ENCODE measurements at places on chromosomes 3 and 15.

DNA sequence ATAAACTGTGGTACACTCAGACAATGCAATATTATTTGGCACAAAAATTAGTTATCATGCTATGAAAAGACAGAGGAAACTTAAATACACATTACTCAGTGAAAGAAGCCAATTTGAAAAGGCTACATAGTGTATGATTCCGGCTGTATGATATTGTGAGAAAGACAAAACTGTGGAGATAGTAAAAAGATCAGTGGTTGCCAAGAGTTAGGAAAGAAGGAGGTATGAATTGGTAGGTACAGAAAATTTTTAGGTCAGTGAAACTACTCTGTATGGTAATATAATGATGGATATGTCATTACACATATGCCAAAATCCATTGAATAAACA, 458.8 kb upstream of the CBLB start:
- DNase-seq = no peak

- DNase-seq = no peak
Measured at GRCh38 chr3:174276826-174277225, 582.3 kb upstream of the NAALADL2 start.

DNA sequence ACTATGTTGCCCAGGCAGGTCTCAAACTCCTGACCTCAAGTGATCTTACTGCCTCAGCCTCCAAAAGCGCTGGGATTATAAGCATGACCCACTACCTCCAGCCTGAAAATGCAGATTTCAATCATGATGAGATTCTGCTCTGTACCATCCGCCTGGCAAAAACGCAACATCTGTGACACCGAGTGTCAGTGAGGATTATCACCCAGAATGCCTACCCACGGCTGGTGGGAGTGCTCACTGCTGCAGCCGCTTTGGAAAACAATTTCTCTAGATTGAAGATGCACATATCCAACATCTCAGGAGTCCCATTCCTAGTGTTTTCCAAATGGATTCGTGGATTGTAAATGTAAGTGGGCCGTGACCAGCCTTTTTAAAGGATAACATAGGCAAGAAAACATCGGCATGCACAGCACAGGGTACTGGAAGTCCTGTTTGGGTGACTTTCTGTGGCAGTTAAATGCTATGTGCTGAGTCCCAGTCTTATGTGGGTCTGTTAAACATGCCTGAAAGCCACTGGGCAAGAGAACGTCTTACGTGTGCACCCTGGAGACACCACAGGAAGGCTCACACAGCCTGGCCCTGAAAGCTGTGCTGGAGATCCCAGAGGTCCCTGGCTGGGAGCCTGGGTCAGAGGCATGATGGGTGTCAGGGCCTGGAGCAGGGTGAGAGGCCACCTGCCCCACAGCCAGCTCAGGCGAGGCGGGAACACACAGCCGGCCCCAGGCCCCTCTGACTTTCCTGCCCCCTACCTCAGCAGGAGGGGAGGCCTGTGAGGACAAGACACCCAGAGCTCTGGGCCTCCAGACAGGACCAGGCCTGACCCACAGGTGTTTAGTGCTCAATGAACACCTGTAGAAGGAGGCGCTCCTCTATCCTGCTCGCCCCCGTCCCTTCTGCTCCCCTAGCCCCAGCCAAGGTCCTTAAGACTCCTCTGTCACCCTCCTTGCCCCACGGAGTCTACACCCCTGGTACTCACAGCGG, 918 bp downstream of the PRSS50 start:
- DNase-seq = no peak

GRCh38 chr3:13119471-13120220, 46.4 kb upstream of the IQSEC1 start:
- no peak for DNase-seq

- DNase-seq = no peak
Measured at GRCh38 chr15:72902245-72902918, 118.8 kb upstream of the ADPGK start.

DNA sequence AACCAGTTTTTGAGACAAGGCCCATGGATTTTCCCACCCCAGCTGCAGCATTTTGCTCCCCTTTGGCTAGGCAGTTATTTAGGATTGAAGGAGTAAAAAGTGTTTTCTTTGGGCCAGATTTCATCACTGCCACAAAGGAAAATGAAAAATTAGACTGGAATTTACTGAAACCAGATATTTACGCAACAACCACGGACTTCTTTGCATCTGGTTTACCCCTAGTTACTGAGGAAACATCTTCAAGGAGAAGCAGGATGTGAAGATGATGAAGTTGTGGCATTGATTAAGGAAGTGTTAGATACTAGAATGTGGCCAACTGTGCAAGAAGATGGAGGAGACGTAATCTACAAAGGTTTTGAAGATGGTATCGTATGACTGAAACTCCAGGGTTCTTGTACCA, 165.2 kb upstream of the MYRIP start:
- DNase-seq = no peak

DNA sequence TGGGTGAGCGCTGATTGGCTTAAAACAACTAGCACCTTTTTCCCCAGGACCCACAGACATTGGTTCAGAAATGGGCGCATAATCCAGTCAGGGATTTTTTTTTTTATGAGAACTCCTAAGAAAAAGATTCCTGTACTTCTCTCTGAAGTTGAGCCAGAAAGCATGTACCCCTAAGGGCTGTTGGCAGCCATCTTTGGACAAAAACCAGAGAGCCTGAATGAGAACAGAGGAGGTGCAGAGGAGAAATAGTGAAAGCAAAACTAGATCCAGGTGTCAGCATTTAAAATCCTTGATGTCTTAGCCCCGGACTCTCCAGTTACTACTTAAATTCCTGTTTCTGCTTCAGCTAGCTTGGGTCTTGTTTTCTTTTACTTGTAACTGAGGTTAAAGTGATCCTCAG, 1.9 kb upstream of the SLC27A2 start:
- no peak for DNase-seq

DNA sequence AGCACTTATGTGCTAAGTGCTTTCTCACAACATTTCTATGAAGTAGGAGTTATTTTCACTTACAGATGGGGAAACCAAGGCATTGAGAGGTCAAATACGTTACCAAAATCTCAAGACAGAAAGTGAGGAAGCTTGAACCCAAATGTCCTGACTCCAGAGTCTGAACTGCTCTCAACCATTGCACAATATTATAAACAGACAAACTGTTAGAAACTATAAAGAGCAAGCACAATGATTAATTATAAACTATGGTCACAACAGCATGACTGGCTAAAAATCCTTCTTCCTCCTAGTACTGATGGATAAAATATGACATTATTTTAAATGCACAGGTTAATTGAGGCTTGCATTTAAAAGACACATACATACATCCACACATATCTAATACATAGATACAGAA, 77.9 kb upstream of the ASB14 start:
- DNase-seq = no peak

GRCh38 chr3:167718582-167718981, 16.1 kb downstream of the PDCD10 start:
- no peak for DNase-seq

DNA sequence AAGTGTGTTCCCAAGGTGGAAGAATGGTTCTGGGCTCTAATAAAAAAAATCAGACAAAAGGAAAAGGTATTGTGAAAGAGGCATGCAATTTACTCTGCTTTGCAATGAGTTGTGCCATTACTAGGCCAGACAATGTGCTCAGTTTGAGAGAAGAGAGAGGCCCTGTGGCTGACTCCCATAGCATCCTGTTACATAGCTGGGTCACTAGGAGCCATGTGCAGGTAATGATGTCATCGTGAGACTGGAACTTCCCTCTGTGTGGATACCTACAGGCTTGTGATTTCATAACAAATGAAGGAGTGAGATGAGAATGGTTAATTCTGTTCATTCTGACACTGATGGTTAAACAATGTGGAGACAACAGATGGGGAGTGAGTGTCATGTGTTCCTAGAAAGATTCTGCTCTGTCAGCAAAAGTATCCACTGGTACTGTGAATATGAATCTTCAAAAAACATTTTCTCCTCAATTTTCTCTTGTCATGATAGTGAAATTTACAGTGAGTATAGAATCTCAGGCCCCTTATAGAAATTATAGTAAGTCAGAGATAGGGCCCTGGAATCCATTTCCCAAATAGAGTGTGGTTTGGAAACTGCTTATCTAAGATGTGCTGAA, 648.7 kb upstream of the DPPA4 start:
- DNase-seq = no peak

GRCh38 chr3:52930748-52931147, 33.4 kb upstream of the STIMATE start:
- no peak for DNase-seq

DNA sequence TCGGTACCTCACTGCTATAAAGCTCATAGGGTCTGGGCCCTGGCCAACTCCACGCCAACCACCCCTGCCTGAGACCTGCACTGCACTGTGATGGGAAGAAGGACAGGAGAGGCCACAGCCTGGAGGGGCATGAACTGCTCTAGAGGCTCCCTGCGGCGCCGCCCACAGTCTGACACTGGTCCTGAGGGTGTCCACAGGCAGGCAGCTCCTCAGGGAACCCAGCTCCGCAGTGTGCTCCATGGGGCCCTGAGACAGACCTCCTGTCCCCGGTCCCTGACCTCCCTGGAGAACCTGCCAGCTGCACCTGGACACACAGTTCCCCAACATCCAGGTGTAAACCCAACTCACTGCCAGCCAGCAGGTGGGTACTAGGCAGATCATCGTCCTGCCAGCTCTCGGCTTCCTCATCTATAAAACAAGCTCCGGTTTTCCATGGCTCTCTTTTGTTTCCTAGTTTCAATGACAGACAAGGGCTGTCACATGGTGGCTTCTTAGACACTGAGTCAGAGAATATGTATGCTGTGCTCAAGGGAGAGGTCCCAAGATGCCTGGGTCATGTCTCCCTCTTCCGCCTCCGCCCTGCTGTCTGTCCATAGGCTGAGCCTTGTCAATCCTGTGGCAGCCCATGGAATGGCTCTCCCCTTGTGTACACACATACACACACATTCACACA, 5.1 kb upstream of the HAPLN3 start:
- DNase-seq = no peak

GRCh38 chr3:88713233-88713691, 394.2 kb upstream of the EPHA3 start:
- no peak for DNase-seq

- no peak for DNase-seq
Measured at GRCh38 chr3:24315971-24316370, 178.7 kb downstream of the THRB start.

GRCh38 chr3:161038725-161039124, 66.4 kb downstream of the B3GALNT1 start:
- no peak for DNase-seq

- DNase-seq = no peak
Measured at GRCh38 chr3:148333091-148333490, 364.6 kb upstream of the AGTR1 start.

- DNase-seq = no peak
Measured at GRCh38 chr3:192844486-192844765, 73.2 kb downstream of the MB21D2 start.

- no peak for DNase-seq
Measured at GRCh38 chr3:66396161-66396760, 104.6 kb downstream of the LRIG1 start.

DNA sequence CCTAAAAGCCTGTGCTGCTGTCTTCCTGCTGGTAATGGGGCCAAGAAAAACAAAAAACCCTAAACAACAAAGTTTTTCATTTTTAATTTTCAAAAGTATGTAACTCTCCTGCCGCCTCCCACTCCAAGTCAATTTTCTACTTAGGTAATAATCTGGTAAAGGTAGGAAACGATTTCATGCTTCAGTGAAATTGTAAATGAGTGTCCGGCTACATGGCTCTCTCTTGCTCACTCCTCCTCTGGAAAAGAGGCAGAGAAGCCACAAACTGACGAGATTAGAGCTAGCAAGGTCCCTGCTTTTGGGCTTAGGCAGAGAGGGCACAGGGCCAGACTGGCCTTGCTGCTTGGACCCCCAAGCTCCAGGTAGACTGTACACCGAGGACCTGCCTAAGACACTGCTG, 23.5 kb downstream of the KLHL25 start:
- DNase-seq = no peak

- DNase-seq = no peak
Measured at GRCh38 chr3:32431481-32431880, 39.8 kb downstream of the CMTM7 start.

DNA sequence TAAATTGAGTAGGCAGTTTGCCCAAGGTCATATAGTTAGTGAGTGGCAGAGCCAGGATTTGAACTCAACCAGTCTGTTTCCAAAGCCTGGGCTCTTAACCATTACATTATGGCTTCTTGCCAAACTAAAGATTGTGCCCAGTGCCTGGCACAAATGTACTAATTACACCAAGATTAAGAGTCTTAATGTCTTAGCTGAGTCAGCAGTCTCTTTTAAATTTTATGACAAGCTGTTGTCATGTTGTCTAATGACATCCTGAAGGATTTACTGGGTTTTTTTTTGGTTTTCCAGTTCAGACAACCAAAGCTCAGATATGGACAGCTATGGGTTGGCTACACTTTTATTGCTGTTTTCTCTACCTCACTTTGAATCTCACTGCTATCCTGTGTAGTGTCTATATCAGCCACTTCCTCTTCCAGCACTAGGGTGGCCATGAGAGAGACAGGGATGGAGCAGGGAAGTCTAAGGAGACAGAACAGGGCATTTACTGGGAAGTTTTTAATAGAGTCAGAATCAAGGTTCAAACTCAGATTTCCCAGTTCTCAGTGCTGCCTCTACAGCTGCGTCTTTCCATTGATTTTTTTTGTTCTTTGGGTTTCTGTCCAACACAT, 10.5 kb downstream of the FBXL2 start:
- DNase-seq = no peak

GRCh38 chr3:112651071-112651470, 10.1 kb upstream of the CCDC80 start:
- DNase-seq = no peak

DNA sequence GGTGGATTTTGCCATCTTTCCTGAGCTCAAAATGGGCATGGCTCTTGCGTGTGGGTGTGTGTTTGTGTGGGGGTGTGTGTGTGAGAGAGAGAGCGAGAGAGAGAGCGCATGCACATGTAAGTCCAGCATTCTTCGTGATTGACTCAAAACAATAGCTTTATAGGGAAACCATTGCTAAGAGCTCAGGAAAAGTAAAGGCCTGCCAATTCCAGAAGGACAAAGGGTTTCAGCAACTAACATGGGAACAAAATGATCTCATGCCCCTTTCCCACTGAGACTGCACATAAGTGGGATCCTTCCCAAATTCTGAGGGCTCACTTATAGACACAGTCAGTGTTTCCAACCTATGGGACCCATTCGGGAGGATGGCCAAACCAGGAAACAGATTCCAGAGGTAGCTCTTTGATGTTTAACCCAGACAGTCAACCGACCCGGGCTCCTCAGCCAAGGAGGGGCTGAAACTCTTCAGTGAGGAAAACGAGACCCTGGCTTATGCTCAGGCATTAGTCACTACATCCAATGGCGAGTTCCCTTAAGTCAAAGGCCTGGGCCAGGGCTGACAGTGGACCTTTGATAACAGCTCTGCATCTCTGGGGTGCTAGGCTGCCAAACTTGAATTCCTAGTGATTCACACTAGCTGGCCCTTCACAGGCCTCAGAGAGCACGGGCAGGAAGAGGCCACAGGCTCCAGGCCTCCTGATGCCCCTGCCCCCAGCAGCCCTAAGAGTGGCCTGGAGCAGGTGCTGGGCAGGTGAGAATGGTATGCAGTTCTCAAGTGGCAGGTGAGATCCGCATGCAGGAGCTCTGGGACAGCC, 305.0 kb upstream of the C2CD4B start:
- no peak for DNase-seq

GRCh38 chr3:143973259-143974021, 1.8 kb downstream of the DIPK2A start:
- DNase-seq = no peak

GRCh38 chr3:194043516-194043915, 92.4 kb upstream of the HES1 start:
- no peak for DNase-seq
